Stimulated activated CD4-positive, alpha-beta T cell treated with anti-CD3 and anti-CD28 coated beads, TNF-alpha, amount 100 ng/mL, for 24 hours (primary cell): ENCODE measurements at places on chromosomes 3 and 15.

DNA sequence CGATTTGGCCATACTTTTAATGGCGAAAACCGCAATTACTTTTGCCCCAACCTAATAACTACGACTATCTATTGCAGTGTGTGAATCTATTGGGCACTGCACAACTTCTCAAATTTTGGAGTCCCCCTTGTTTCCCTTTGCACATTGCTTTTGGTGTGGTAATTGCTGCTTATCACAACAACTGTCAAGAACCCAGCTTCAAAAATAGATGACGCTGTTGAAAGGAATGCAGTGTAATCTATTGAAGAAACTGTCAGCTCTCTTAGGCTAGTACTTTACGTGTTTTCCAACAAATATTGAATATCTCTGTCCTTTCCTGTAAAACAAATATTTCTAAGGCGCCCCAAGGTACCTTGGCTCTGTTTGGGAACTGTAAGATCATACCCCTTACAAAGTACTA lies 222.8 kb upstream of the UBE2E2 start:
- DNase-seq = no peak

DNA sequence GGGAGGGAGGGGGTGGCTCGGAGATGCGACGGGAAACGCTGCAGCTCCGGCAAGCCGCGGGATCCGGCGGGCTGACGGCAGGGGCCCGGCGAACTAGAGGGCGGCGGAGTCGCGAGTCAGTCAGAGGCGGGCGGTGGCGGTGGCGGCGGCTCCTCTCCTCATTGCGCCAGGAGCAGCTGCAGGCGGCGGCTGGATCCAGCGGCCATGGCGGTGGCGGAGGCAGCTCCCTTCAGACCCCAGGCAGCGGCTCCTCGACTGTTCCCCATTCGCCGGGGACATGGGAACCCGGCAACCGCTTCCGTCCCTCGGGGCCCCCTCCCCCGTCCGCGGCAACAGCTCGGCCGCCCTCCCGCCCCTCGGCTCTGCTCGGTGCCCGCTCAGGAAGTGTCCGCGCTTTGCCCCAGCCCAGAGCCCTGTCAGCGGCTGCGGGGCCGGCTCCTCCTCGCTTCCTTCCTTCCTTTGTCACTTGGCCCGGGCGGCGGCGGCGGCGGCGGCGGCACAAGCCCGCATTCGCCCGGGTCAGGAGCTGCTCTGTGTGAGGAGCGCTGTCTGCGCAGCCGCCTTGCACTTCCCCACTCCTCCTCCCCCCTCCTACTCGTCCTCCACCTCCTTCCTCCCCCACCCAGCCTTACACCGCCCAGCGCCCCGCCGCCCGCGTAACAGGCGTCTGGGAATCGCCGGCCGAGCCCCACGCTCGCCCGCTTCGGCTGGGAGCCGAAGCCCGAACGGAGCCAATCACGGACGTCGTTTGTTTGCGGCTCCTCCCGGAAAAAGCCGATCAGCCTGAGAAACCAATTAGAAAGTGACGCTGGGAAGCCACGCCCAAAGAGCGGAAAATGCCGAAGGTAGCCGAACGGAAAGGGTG lies at the start of gene GSK3B:
GSK3B (minus strand) TSS at position 537 of the 865 bp plus-strand sequence. CDS start 1,013 bp downstream, outside the sequence.
- peak; percentile 98 for DNase-seq

- DNase-seq = no peak
Observed at GRCh38 chr3:130374033-130374432, 28.6 kb downstream of the COL6A5 start.

GRCh38 chr3:48555231-48555948 lies 1.2 kb downstream of the PFKFB4 start:
- DNase-seq = no peak

DNA sequence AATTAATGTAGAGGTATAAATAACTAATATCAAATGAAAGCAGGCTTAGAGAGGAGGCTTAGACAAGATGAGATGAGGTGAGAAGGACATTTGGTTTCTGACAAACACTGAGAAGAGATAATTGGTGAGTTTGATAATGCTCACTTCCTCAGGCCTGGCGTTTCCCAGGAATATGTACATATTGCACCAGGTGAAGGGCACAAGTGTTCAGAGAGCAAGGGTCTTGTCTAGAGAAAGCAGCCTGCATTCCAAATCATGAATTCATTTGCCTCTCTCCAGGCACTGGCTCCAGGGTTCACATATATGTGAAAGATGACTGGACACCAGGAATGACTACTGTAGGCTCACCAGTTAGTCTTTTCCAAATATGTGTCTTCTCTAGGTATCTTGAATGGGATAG lies 48.0 kb upstream of the LPP start:
- DNase-seq = no peak

DNA sequence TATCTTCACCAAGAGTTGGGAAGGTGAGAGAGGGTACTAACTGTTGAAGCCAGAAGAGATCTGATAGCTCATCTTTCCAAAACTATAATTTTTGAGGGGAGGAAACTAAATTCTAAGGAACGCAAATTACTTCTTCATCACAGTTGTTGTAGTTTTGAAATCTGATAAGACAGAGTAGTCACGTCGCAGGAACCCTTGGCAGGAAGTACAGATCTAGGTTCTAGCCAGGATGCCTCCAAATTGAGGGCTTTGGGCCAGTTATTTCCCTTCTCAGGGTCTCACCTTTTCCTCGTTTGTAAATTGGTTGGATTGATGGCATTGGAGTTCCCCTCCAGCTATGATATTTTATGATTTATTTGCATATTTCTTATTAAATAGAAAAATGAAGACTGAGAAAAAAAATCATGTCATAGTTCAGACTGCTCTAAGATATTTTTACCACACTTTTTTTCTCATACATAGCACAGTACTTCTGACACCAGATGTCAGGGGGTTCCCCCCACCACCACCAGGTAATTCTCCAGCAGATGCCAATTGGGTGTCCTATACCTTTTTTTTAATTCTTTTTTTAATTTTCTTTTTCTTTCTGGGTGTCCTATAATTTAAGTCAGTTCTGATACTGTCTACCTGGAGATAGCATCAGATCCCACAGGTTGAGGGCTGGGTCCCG lies 32.3 kb upstream of the APH1B start:
- no peak for DNase-seq

DNA sequence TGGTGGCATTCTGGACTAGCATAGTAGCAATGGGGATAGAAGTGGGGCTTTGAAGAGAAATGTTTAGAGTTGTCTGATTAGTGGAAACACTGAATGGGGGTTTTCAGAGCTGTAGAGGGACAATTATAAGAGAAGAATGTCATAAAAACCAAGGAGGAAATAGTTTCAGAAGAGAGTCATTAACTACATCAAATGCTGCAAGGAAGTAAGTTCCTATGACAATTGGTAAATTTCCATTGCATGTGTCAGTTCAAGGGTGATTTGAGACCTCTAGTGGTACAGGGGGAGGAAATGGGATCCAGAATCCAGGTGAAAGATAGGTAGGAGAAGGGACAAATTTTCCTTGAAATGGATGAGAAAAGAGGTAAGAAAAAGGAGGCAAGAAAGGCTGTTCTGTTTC lies 68.3 kb upstream of the TBC1D5 start:
- DNase-seq = no peak

- DNase-seq = no peak
Observed at GRCh38 chr3:114157321-114157720, 21.5 kb downstream of the DRD3 start.

- no peak for DNase-seq
Observed at GRCh38 chr3:49164983-49165720, 979 bp downstream of the CCDC71 start.
